Activated naive CD4-positive, alpha-beta T cell treated with anti-CD3 and anti-CD28 coated beads for 36 hours (primary cell): ENCODE measurements at places on chromosomes 16 and 17. TPM values are rescaled to one million over a fixed set of nuclear protein-coding genes. Genes with fewer than 3 reads are reported as not detected.

GRCh38 chr17:1906662-1907101, 76.9 kb downstream of the RPA1 start:
- H3K4me3 ChIP-seq: no peak overlapping the region
- DNase-seq: no peak
- H3K36me3 ChIP-seq: no peaks in the 10 kb centered on the region
- peaks cover 46% of the 10 kb centered on the region for H3K27me3 ChIP-seq

GRCh38 chr16:82079892-82080291, 44.8 kb downstream of the HSD17B2 start:
- no peak for DNase-seq
- no peaks in the 10 kb centered on the region for H3K36me3 ChIP-seq
- peaks cover 19% of the 10 kb centered on the region for H3K27me3 ChIP-seq

DNA sequence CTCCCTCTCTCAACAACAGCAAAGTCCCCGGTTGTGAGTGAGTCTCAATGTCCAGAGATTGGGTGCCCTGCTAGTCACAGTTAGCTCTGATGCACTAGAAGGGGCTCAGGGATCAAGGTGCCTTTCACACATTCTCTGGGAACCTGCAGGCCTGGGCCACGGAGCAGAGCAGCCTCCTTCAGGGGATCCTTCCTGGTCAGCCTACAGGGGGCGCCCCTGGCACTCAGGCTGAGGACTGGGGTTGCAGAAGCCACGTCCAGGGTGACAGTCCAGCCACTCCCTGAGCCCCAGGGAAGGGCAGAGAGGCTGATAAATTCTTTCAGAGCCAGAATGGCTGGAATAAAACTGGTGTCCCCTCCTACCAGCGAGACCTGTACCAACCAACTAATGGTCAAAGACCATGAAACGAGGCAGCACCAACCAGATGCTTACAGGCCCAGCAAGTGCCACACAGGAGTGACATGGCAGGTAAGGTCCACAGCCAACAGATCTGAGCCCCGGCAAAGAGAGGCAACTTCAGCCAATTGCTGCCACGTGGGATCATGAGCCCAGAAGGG, 43.5 kb downstream of the ST3GAL2 start:
- H3K4me3 ChIP-seq: no peak overlapping the region
- peak; percentile 80 for DNase-seq
- H3K4me1 ChIP-seq: peaks cover 3% of the 10 kb centered on the region
- H3K36me3 ChIP-seq: no peaks in the 10 kb centered on the region
- H3K27me3 ChIP-seq: no peaks in the 10 kb centered on the region

DNA sequence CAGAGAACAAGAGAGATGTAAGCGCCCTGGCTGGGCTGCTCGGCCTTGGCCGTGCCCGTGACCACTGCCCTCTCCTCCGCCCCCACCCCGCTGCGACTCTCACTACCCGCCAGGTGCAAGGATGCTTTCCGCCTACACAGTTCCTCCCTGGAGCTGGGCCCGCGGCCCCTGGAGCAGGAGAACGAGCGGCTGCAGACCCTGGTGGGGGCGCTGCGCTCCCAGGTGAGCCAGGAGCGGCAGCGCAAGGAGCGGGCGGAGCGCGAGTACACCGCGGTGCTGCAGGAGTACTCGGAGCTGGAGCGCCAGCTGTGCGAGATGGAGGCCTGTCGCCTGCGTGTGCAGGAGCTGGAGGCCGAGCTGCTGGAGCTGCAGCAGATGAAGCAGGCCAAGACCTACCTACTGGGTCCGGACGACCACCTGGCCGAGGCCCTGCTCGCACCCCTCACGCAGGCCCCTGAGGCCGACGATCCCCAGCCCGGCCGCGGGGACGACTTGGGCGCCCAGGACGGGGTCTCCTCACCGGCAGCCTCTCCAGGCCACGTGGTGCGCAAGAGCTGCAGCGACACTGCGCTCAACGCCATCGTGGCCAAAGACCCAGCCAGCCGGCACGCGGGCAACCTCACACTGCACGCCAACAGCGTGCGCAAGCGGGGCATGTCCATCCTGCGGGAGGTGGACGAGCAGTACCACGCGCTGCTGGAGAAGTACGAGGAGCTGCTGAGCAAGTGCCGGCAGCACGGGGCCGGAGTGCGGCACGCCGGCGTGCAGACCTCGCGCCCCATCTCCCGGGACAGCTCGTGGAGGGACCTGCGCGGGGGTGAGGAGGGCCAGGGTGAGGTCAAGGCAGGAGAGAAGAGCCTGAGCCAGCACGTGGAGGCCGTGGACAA, 9.2 kb upstream of the MRPL58 start:
- no peak overlapping the region for H3K4me3 ChIP-seq
- H3K36me3 ChIP-seq: no peaks in the 10 kb centered on the region
- H3K27me3 ChIP-seq: no peaks in the 10 kb centered on the region
- no peak overlapping the region for H3K27ac ChIP-seq
- DNase-seq: no peak

DNA sequence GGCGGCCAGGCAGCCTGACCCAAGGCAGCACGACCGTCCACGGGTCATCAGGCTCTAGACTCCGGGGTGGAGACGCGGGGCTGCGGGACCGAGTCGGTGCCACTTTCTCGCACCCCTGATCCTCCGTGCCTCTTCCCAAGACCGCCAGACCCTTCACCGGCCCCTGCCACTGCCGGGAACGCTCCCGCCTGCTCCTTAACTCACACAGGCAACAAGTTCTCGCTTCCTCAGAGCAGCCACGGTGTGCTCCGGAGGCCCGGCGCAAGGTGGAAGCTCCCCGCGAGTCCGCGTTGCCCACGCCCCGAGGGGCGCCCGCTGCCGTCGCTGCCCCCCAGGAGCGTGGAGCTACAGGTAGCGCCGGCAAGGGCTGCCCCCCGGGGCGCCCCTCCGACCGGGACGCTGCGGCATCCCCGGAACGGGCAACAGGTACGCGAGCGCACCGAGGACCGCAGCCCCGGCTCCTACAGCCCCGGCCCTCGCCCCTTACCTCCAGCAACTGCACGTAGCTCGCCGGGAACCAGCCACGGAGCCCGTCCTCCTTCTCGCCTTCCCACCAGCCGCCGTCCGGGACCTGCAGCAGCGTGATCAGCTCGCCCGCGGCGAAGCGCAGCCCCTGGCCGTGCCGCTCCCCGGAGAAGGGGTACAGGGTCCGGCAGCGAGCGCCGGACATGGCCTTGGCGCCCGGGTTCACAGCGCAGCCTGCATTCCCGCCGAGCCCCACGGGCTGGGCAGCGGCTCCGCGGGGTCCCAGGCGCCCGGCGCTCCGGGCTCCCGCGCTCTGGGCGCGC, 491 bp downstream of the GAS7 start:
- DNase-seq: no peak
- no peak overlapping the region for H3K4me3 ChIP-seq
- H3K27ac ChIP-seq: no peak overlapping the region
- peaks cover 4% of the 10 kb centered on the region for H3K4me1 ChIP-seq
- peaks cover 29% of the 10 kb centered on the region for H3K27me3 ChIP-seq

GRCh38 chr17:15742921-15743320, 10.8 kb downstream of the TBC1D26 start:
- DNase-seq: no peak
- no peak overlapping the region for H3K4me3 ChIP-seq
- H3K27ac ChIP-seq: no peak overlapping the region
- H3K27me3 ChIP-seq: peaks cover 3% of the 10 kb centered on the region
- no peaks in the 10 kb centered on the region for H3K36me3 ChIP-seq

DNA sequence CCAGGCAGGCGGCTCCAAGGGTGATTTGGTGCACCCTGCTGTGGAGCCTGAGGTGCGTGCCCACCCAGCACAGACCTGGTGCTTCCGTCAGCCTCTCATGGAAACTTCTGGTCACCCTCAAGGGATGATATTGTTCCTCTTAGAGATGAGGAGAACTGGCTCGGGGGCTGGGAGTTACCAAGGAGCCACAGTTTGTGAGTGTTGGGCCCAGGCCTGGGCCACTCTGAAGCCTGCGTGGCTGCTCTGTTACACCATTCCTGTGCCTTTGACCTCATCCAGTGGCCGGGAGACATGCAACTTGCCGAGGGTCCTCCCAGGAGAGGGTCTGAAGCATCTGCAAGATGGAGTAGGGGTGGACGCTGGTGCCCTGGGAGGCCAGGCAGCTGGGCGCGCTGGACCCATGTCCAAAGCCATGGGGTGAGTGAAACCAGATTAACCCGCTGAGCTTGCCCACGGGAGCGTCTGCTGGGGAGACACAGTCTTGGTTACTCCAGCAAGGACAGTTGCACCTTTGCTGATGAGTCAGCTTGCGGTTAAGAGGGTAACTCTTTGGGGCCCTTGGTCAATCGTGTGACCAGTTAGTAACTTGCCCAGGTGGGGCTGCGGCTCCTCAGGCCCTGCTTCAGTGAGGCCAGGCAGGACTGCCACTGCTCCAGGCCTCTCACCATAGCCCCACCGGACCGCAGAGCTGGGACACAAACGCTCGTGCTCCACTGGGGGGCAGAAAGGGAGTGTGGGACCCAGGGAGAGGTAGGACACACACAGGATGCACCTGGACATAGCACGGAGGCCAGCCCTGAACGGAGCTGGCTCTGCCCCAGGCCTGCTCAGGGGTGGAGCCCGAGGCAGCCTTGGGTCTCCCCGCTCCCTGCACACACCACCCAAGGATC, 7.5 kb downstream of the C16orf90 start:
- no peaks in the 10 kb centered on the region for H3K4me1 ChIP-seq
- no peak overlapping the region for H3K4me3 ChIP-seq
- peaks cover 16% of the 10 kb centered on the region for H3K36me3 ChIP-seq
- no peak overlapping the region for H3K27ac ChIP-seq
- no peak for DNase-seq
- no peaks in the 10 kb centered on the region for H3K27me3 ChIP-seq

DNA sequence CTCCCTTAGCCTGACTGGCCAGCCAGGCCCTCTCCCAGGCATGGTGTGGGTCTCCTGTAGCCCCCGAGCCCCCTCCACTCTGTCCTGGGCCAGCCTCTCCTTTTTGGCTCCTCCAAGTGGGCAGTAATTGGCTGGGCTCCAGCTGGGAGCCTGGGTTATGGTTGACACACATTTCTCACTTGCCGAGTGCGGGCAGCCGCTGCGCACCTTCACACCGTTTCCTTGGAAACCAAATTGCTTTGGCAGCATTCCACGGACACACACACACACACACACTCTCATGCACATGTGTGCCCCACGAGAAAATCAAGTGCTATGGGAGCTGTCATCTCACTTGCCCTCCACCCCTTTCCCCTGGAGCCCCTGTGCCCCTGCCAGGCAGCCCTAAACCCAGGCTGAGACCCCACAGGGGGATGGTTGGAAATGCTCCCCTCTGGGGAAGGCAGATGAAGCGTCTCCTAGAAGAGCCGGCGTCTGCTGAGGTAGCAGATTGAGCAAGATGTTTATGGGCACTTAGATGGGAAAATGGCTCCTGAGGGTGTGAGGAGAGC, 402.7 kb upstream of the TNRC6C start:
- no peak for DNase-seq
- no peaks in the 10 kb centered on the region for H3K36me3 ChIP-seq
- H3K4me1 ChIP-seq: no peaks in the 10 kb centered on the region
- no peak overlapping the region for H3K27ac ChIP-seq
- no peaks in the 10 kb centered on the region for H3K27me3 ChIP-seq
- H3K4me3 ChIP-seq: no peak overlapping the region

DNA sequence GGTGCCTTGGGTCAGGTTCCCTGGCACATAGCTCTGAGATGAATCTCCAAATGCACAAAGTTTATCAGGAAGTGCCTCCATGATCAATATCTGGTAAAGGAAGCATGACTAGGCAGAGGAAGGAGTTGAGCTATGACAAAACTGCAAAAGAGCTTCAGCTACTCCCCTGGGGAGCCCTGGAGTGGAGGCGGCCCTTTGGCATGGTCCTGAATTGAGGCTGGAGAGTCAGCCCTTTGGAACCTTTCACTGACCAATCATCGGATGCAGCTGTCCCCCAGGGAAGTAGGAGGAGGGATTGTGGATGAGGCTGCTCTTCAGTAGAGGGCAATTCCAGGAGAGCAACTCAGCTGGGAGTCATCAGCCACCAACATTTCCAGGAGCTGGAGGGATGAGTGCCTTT, 46.1 kb upstream of the NLRP1 start:
- H3K27ac ChIP-seq: no peak overlapping the region
- H3K4me3 ChIP-seq: no peak overlapping the region
- no peaks in the 10 kb centered on the region for H3K36me3 ChIP-seq
- peaks cover 6% of the 10 kb centered on the region for H3K27me3 ChIP-seq
- no peak for DNase-seq

- H3K4me1 ChIP-seq: peaks cover 2% of the 10 kb centered on the region
- peaks cover 17% of the 10 kb centered on the region for H3K36me3 ChIP-seq
- no peak for DNase-seq
- no peak overlapping the region for H3K27ac ChIP-seq
- H3K4me3 ChIP-seq: no peak overlapping the region
- H3K27me3 ChIP-seq: no peaks in the 10 kb centered on the region
These were observed 4.9 kb downstream of the FASN start for GRCh38 chr17:82092995-82093751.

EDC4 gene
- 72.2 TPM for total RNA-seq

EPX gene
- total RNA-seq: not detected

DDX52 gene
- 20.2 TPM for total RNA-seq

- H3K27me3 ChIP-seq: no peaks in the 10 kb centered on the region
- peak overlapping the region; percentile 82 for H3K4me3 ChIP-seq
- no peak for DNase-seq
- peak overlapping the region; percentile 97 for H3K27ac ChIP-seq
These were observed 7.6 kb downstream of the CYTH1 start for GRCh38 chr17:78774453-78774852.

GRCh38 chr16:69055008-69055407, 50.4 kb upstream of the HAS3 start:
- H3K27ac ChIP-seq: no peak overlapping the region
- no peak for DNase-seq
- H3K4me1 ChIP-seq: no peaks in the 10 kb centered on the region
- H3K27me3 ChIP-seq: no peaks in the 10 kb centered on the region
- peaks cover 2% of the 10 kb centered on the region for H3K36me3 ChIP-seq

GRCh38 chr17:48175692-48176470, 68.3 kb downstream of the SNX11 start:
- H3K27ac ChIP-seq: no peak overlapping the region
- peaks cover 15% of the 10 kb centered on the region for H3K36me3 ChIP-seq
- H3K27me3 ChIP-seq: no peaks in the 10 kb centered on the region
- no peak for DNase-seq

DNA sequence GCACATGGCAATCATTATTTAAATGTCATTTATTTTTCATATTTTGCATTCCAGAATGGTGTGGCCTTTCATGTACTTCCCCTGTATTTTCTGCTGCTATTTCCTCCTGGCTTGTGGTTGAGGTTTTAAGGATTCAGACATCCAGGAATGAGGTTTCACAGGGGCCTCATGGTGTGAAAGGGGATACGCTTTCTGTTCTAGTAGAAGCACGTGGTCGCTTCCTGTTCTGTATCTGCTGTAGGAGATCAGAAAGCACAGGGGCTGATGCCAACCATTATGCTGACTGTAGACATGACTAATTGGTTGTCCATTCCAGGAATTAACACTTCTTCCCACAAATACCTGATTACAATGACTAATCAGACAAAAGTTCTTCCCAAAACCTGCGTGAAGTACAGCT, 405.9 kb downstream of the SHISA9 start:
- no peak overlapping the region for H3K4me3 ChIP-seq
- no peak for DNase-seq
- peaks cover 2% of the 10 kb centered on the region for H3K27me3 ChIP-seq
- H3K4me1 ChIP-seq: no peaks in the 10 kb centered on the region
